ENCODE measurements at places on chromosomes 4 and X.

GRCh38 chr4:173334891-173335752 is 964 bp upstream of the HMGB2 start:
- peak; percentile 71 for DNase-seq

DNA sequence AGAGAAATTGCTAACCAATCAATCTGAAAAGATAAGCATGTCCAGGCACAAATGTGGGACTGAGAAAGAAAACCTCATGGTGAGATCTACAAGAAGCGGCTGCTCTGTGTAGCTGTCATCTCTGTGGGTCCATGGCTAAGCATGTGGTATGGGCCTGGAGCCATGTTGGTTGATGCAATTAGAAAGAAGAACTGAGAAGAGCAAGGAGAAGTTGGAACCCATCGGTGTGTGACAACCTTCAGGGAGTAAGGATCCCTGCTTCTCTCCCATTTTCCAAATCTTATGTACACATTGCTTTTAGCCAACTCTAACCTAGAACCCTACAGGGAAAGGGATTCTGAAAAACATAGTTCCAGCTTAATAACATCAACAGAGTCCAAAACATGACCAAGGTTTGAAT is 890.2 kb downstream of the FSTL5 start:
- DNase-seq: no peak

DNA sequence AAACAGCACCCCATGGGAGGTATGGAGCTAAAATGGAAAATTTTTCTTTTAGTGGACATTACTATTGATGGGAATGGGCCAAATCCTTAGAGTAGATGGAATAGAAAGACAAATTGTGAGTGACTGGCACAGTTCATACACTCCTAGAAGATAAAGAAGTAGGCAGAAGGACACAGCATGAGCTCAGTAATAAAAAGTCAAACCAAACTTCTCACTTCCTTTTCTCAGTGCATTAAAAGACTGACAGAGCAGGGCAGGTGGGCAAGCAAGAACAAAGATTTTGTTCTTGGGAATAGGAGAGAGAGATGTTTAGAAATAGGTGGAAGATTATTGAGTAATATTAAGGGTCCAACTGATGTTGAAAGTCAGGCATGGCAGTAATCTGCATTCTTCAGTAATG is 132.5 kb downstream of the ATP10D start:
- no peak for DNase-seq

DNA sequence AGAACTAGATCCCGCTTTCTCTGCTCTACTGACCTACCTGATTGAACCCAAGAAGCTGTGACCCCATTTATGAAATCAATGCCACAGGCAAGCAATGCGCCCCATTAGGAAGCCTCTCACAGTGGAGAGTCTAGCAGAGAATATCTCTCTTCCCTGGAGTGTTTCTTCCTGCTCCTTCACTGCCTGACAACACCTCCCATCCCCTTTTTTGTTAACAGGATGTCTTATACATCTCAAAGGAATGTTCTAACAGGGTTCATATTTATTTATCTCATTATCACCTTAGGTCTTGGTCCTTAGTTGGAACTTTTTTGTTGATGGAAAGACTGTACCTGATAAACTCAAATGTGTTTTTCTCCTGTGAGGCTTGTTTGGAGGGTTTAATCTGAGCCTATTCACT is 35.5 kb downstream of the SLIT2 start:
- DNase-seq: no peak

DNA sequence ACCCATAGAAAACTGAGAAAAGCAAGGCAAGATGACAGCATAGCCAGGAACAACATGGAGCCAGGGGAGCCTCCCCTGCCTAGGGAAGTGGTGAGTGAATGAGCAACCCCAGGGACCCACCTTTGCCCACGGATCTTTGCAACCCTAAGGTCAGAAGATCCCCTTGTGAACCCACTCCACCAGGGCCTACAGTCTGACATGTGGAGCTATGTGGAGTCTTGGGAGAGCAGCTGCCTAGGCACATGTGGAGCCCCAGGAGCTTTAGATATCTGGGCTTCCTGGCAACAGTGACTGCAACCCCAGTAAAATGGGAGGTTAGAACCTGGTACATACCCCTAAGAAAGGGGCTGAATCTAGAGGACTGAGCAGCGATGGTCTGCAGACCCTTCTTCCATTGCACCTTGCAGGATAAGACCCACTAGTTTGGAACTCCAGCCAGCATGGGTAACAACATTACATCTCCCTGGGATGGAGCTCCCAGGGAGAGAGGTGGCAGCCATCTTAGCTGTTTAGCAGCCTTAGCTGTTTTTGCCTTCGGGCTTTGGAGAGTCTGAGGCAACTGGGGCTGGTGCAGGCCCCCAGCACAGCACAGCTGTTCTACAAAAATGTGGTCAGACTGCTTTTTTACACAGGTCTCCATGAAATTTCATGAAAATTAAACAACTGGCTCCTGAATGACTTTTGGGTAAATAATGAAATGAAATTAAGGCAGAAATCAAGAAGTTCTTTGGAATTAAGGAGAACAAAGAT is 104.7 kb upstream of the TRIM2 start:
- DNase-seq: no peak

- DNase-seq: peak; percentile 66
Observed at GRCh38 chrX:70998411-70999027, 67.6 kb upstream of the SLC7A3 start.

DNA sequence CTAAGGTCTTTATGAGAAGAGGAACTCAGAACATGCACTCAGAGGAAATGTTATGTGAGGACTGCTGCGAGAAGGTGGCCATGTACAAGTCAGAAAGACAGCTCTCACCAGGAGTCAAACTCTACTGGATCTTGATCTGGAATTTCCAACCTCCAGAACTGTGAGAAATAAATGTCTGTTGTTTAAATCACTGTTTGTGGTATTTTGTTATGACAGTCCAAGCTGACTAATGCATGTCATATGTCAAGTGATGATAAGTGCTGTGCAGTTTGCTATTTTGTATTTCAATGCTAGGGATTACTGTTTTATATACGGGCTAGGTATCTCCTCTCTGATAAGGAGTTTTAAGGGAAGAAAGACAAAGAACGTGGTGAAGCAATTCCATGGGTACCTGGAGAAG is 162.3 kb downstream of the CPEB2 start:
- peak; percentile 74 for DNase-seq

- DNase-seq: no peak
Observed at GRCh38 chrX:152926923-152927322, 29.1 kb downstream of the ZNF185 start.

GRCh38 chrX:18098763-18099162 is 121.9 kb downstream of the BEND2 start:
- no peak for DNase-seq

All from choroid plexus epithelial cell (primary cell).